ENCODE measurements at places on chromosomes 4 and X.

GRCh38 chrX:13693341-13693961 is 4.5 kb downstream of the RAB9A start:
- DNase-seq, result no peak

GRCh38 chr4:28709891-28710290 is 1849.2 kb downstream of the STIM2 start:
- no peak for DNase-seq

DNA sequence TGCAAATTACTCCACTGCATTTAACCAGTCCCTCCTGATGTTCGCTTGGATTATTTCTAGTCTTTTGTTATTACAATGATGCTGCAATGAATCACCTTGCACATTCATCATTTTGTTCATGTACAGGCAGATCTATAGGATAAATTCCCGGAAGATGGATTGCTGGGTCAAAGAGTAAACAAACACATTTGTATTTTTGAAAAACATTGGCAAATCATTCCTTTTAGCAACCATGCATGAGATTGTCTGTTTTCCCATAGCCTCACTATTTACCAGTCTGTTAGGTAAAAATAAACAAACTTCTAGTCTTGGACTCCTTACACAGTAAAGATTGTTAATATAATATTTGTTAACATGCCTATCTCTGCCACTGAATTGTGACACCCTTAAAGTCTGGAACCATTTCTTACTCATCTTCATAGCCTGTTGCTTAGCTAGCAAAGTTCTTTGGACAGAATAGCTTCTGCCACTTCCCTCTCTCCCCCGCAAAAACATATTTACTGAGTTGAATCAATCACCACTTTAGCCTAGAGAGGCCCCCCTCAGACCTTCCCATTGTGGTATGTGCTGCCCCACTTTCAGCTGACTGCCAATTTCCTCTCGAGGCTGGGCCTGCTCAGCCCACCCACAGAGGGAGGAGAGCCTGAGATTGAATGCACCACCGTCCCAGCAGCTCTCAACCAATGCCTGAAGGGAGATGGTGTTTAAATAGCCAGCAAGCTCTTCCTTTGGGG is 108.4 kb upstream of the ATXN3L start:
- DNase-seq, result no peak

GRCh38 chrX:118493653-118494297 is 1.8 kb upstream of the DOCK11 start:
- DNase-seq, result no peak

- DNase-seq, result no peak
Measured at GRCh38 chr4:21205821-21206531, 505.7 kb downstream of the PACRGL start.

- DNase-seq, result no peak
Measured at GRCh38 chrX:150542846-150543229, 25.6 kb upstream of the MTM1 start.

GRCh38 chr4:150439451-150439933 is 142.5 kb upstream of the MAB21L2 start:
- DNase-seq, result no peak

GRCh38 chr4:88938138-88938537 is 118.8 kb downstream of the FAM13A start:
- no peak for DNase-seq

DNA sequence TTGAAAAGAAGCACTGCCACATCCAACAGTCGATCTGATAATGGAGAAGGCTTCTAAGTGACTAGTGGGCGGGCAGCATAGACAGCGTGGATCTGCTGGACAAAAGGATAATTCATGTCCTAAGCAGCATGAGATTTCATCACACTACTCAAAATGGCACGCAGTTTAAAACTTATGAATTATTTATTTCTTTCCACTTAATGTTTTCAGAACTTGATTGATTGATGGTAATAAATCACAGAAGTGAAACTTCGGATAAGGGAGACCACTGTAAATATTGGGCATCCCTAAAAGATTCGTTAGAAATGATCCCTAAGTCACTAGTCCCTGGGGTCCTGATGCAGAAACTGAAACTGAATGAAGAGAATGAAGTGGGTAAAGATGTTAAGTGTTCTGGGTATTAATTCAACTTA is 93.0 kb upstream of the ANK2 start:
- no peak for DNase-seq
